ENCODE measurements at places on chromosomes 3 and 15. TPM values are rescaled to one million over a fixed set of nuclear protein-coding genes. Genes with fewer than 3 reads are reported as not detected.

Gene RAMAC
- 37.4 TPM for polyA plus RNA-seq

DNA sequence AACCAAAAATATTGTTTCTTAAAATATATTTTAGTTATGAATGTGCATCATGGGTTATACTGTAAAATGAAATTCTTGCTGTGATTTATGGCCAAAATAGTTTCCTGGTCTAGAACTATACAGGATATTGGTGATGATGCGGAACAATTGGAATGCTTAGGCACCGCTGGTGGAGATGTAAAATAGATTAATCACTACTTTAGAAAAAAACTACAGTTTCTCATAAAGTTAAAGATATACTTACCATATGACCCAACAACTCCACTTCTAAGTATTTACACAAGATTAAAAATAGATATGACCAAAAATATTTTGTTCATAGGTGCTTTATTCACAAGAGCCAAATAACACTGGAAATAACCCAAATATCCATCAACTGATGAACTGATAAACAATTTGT lies 126.7 kb downstream of the TUSC7 start:
- DNase-seq: no peak

Gene FBXO40
- polyA plus RNA-seq: not detected

DNA sequence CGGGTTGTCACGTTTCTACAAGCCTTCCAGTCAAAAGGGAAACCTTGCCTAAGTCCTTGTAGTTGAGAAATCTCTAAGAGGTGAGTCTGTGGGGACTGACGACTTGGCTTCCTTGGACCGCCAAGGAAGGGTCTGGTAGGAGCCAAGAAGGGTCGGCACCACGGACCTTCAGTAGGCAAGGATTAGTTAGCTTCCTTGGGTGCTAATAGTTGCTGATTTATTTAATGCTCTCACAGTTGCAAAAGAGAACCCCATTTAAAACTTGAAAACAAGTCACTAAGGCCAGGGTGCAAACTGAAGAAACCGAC lies 361 bp upstream of the LCMT2 start:
- DNase-seq: no peak

GRCh38 chr3:50254577-50255250 lies 14.2 kb upstream of the SEMA3B start:
- DNase-seq: no peak

DNA sequence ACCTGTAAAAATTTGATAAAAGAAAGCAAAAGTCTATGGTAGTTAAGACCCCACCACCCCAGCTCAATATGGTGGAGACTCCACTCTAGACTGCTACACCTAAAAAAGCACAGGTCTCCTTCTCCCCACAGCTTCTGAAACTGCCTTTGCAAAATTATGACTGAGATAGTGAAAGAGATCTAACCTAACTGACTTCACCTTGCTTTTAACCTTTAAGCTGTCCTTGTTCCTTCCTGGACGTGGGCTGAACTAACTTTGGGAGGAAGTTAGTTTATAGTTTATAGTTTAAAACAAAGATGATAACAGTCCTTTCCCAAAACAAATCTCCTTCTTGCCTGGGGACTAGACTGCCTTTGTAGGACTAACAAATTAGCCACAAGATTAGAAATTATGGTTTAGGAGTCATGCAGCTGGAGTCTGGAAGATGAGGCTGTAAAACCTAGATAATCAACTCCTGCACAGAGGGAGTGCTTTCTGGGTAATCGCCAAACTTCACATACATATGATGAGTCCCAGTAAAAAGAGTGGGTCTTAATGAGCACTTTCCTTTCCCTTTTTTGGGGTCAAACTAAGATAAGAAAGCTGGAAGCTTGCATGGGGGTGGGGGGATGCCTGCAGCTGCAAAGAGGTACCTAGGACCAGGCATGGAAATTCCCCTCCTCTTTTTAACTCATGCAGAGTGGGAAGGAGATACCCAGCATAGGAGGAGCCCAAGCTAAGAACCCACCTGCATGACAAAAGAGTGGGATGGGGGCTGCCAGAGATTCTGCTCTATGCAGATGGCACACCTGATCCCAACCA lies 17.5 kb downstream of the CCR8 start:
- DNase-seq: no peak

- DNase-seq: no peak
These were observed 12.5 kb upstream of the GK5 start for GRCh38 chr3:142237891-142238290.

Gene CLSTN2
- 0.04 TPM for polyA plus RNA-seq

GRCh38 chr3:114449271-114450007 lies 155.6 kb downstream of the TIGIT start:
- DNase-seq: no peak

DNA sequence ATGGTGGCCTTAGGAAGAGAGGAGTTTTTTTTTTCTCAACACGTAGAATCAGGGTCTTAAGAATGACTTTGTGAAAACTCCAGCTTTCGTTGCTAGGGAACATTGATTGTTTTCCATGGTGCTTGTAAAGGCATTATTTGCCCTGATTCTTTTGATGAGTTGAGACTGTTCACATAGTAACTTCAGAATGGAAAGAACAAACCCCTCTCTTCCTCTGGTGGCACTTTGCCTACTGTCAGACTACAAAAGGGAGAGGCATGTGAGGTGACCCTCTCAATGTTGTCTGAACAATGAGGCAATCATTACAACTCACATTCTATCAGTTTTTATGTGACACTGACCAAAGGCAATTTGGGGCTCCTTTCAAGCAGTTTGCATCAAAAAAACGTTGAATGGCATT lies 477.8 kb downstream of the FGF12 start:
- DNase-seq: no peak

Gene PCNP
- polyA plus RNA-seq: 97.7 TPM

GRCh38 chr15:29348336-29348914 lies 78.8 kb upstream of the NSMCE3 start:
- peak; percentile 2 for DNase-seq

Gene KCNAB1
- polyA plus RNA-seq: not detected

- no peak for DNase-seq
These were observed 38.6 kb downstream of the VIPR1 start for GRCh38 chr3:42541079-42541478.

Gene LRTM1
- polyA plus RNA-seq: not detected

GRCh38 chr15:96582473-96582872 lies 252.0 kb downstream of the NR2F2 start:
- no peak for DNase-seq

- DNase-seq: no peak
These were observed 31.7 kb upstream of the ATG7 start for GRCh38 chr3:11240496-11240895.

Gene SLC22A13
- 0.19 TPM for polyA plus RNA-seq

Gene NUTM1
- polyA plus RNA-seq: not detected

DNA sequence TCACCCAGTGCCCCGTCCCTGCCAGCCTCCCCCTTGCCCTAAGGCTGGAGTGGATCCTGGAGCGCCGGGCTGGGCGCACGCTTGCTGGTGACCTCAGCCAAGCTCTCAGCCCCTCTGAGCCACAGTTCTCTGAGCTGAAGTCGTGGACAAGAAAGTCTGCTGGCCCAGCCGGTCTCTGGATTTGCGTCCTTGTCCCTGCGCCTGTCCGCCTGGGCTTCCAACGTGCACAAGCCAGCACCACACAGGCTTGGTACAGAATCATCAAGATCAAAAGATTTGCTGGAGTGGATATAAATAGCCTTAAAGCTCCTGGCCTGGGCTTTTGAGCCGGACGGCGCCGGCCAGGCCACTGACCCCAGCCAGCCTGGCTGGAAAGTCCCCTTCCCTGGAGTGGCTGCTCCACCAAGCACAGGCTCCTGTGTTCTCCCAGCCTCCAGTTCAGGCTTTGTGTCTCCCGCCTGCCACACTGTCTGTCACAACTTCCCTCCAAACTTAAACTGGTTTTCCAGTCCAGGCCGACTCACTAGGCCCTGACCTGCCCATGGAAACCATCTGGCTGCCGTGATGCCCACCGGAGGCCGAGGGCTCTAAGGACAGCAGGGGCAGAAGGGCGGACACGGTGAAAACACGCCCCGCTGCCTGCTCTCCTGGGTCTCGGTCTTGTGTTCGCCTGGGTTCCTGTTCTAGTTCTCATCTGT lies 156.2 kb downstream of the NUP210 start:
- DNase-seq: no peak

GRCh38 chr3:126667631-126668449 lies 12.9 kb upstream of the TXNRD3 start:
- no peak for DNase-seq

Gene GOLGA6D
- not detected for polyA plus RNA-seq

- DNase-seq: no peak
These were observed 208.4 kb upstream of the KBTBD8 start for GRCh38 chr3:66789580-66790237.

- no peak for DNase-seq
These were observed 84.6 kb upstream of the DPH6 start for GRCh38 chr15:35630532-35630931.

DNA sequence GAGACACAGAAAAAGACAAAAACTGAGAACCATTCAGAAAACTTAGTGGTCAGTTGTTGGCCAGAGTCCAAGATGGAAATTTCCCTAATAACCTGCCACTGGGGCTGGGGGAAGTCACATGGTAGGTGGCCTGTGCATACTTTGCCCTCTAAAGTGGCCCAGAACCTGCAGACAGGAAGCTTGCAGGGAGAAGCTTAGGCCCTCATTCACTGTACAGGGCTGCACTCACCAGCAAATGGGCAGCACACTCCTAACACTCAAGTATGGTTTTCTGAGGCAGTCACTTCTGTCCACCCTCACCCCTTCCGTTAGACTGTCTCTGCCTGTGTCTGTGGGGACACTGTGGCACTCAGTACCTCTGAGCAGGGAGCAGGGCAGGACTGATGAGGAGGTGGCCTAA lies 14.5 kb upstream of the RNU6-1 start:
- DNase-seq: no peak

Gene CCR8
- not detected for polyA plus RNA-seq

GRCh38 chr15:41892621-41893421 lies 1.0 kb downstream of the SPTBN5 start:
- DNase-seq: no peak

DNA sequence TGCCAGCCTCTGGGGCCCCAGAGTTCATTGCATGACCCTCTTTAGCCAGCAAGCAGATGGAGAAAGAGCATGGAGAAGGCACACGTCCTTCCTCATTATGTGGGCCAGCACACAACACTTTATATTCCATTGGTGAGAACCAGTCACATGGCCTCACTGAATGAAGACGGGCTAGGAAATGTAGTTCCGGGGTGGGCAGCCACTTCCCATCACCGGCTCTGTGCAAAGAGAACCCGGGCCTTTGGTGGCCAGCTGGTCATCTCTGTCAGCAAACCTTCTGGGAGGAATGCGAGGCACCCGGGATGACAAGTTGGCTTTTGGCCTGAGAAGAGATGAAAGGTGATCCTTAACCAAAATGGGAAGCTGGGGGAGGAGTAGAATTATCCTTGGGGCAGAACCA lies 90.2 kb upstream of the VGLL4 start:
- DNase-seq: no peak

Gene LSMEM2
- polyA plus RNA-seq: not detected

- DNase-seq: no peak
These were observed 30.6 kb downstream of the PSMD6 start for GRCh38 chr3:63992516-63993209.

- no peak for DNase-seq
These were observed 20.3 kb downstream of the SLCO2A1 start for GRCh38 chr3:134009345-134010000.

Gene GAP43
- polyA plus RNA-seq: 1.2 TPM

DNA sequence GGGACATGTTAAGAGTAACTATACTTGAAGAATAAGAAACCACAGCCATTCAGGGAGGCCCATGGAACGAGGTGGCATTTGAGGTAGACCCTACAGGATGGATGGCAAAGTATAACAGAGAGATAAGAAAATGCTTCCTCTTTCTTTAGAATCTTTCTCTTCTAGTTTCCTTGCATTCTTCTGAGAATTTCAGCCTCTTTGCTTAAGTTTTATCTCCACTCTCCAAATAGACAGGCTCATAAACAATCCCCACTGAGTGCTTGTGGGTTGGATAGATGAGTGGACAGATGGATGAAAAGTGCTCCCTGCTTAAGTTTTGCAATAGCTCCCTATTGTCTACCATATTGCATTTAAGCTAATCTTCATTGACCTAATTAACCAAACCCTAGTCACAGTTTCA lies 103.7 kb downstream of the MEX3B start:
- no peak for DNase-seq
